ENCODE measurements at places on chromosomes 2 and 18.

DNA sequence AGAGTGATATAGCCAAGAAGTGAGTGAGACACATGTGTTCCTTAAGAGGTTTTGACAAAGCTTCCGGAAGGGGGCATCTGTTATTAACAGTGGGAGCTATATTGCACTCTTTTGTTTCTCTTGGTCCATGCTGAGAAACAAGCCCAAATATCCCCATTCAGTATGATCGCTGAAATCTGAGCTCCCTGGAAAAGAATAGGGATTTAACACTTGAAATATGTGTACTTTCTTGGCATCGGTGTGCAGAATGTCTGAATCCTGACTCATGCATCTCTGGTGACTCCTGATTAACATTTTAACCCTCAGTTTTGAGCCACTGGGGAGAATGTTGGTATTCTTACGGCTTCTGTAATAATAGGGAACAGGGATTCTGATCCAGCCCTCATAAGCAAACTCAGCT lies 448.1 kb downstream of the TSN start:
- DNase-seq, result peak; percentile 93

- no peak for DNase-seq
Measured at GRCh38 chr2:8571792-8572499, 109.9 kb upstream of the ID2 start.

- DNase-seq, result no peak
Measured at GRCh38 chr18:51323961-51324360, 126.5 kb upstream of the MEX3C start.

DNA sequence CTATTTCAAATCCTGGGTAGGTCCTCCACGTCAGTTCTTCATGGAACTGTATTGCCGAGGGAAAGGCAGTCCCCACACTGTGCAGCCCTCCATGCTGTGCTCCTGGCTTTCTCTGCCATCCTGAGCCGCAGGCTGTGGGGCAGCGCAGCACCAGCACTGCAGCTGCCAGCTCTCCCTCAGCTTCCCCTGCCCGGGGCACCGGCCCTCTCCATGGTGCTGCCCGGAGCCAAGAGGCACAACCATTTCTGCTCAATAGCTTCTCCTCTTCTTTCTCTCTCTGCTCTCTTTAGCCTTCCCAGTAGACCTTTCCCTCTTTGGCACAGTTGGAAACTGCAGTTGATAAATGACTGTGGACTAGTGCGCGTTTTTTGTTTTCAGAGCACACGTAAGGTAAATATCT lies 12.1 kb downstream of the ANKRD23 start:
- DNase-seq, result no peak

- DNase-seq, result no peak
Measured at GRCh38 chr2:9538000-9538507, 17.6 kb downstream of the ADAM17 start.

- DNase-seq, result peak; percentile 47
Measured at GRCh38 chr2:137117385-137117784, 352.0 kb downstream of the THSD7B start.

DNA sequence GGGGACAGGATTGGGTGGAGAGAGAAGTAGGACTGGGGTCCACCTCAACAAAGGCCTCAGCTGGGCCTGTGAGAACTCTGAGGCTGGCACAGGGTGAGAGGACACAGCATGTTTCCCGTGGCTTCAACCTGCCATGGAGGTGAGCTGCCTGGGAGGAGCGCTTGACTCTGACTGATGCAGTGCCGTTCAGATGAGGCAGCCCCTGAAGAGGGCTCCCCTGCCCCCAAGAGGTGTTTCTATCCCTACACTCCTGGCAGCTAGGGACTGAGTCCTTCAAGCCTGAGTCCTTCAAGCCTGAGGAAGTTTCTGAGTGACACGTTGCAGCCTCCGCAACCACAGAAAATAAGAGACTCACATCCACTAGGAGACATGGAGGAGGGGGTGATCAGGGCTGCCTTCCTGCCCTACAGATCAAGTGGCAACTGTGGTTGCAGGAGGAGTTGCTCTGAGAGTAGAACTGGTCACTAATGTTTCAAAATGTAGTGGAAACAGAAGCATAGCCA lies 49.6 kb upstream of the TMEM177 start:
- DNase-seq, result no peak

- DNase-seq, result no peak
Measured at GRCh38 chr2:105576440-105577241, 168.1 kb upstream of the NCK2 start.

DNA sequence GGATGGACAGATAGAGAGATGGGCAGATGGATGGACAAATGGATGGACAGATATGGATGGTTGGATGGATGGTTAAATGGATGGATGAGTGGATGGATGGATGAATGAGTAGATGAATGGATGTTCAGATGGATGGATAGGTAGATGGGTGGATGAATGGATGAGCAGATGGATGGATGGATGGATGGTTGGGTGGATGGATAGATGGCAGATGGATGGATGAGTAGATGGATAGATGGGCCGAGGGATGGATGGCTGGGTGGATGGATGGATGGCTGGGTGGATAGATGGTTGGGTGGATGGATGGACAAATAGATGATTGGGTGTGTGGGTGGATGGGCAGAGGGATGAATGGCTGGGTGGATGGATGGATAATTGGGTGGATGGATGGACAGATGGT lies 98.9 kb upstream of the OTOS start:
- DNase-seq, result no peak

DNA sequence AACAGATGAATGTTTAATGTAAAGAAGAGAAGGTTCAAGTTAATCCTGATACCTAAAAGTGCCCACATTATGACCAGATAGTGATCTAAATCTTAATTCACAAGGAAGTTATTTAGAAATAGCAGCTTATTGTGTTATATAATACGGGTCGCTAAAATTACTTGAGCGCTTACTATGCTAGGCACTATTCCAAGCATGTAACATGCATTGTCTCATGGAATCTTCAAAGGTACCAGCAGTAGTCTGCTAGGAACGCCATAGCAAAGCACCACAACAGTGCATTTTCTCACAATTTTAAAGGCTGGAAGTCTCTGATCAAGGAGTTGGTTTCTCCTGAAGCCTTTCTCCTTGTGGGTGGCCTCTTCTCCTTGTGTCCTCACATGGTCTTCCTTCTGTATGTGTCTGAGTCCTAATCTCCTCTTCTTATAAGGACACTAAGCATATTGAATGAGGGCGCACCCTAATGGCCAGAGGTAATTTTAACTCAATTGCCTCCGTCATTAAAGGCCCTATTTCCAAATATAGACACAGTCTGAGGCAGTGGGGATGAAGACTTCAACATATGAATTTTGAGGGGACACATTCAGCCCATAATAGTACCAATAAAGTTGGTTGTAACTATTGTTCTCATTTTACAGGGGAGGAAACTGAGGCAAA lies 118.4 kb downstream of the LRRC30 start:
- DNase-seq, result no peak

DNA sequence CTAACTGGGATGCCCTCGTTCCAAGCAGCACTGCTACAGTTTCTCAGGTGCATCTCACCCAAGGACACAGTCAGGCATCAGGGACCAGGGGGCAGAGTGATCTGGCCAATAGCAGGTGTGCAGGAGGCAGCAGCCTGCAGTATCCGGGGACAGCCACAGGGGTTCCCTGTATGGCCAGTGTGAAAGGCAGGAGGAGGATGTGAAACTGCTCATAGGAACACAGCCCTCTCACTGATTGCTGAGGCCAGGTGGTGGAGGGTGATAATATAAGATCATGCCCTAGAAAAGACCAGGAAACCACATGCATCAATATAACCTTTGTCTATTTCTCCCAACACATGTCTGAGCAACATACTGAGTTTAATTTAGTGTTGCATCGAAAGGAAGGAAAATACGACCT lies 112.7 kb upstream of the TACR1 start:
- DNase-seq, result no peak

DNA sequence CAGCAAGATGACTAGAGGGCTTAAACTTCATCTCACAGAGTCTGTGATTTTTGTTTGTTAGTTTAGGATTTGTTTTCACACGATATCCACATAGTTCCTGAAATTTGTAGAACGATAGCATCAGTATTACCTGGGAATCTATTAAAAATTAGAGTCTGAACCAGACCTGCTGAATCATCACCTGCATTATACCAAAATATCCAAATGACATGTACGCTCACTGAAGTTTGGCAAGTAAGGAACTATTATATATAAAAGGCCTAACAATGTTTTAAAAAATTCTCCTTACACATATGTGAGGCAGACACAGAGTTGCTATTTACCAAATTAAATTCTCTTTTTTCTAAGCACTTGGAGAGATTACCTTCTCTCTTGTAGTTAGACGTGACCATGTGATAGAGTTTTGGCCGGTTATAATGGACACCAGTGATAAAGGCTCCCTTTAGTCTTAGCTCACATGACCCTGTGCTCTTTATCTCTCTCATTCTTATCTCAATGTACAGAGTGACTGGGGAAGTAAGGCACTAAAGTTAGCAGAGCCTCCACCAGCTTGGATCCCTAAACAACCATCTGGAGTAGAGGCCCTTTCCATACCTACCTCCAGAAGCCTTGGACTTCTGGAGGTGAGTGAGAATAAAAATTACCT lies 363.1 kb downstream of the DSC3 start:
- DNase-seq, result no peak

GRCh38 chr2:124524155-124524915 lies 499.2 kb downstream of the CNTNAP5 start:
- DNase-seq, result no peak

- no peak for DNase-seq
Measured at GRCh38 chr2:5076599-5076998, 615.6 kb upstream of the SOX11 start.

GRCh38 chr2:768451-768850 lies 91.2 kb upstream of the TMEM18 start:
- no peak for DNase-seq

DNA sequence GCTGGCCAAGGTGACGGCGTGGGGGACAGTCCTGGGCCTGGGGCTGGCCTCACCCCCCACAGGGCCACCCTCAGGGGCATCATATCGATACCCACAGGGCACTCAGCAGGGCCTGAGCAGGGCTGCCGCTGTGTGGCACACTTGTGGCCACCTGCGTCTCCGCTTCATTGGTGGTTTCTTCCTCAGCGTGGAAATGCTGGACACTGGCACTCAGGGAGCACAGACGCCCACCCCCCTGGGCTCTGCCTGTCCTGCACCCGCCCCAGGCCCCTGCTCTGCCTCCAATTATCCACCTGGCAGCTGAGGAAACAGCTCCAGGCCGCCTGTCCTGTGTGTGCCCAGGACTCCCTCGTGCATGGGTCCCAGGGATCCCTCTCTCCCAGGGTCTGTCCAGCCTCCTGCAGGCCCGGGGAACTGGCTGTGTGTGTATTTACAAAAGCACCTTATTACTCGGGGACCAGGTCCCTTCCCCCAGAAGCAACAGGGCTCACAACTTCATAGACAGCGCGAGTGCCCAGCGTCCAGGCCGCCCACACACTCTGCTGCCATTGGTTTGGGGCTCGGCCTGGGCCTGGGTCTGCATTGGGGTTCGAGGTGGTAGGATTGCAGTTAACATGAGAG lies 13.1 kb downstream of the CROCC2 start:
- no peak for DNase-seq

GRCh38 chr2:235546151-235546435 lies 52.2 kb downstream of the AGAP1 start:
- DNase-seq, result no peak

GRCh38 chr2:217517402-217517801 lies 485.4 kb downstream of the TNS1 start:
- DNase-seq, result no peak

DNA sequence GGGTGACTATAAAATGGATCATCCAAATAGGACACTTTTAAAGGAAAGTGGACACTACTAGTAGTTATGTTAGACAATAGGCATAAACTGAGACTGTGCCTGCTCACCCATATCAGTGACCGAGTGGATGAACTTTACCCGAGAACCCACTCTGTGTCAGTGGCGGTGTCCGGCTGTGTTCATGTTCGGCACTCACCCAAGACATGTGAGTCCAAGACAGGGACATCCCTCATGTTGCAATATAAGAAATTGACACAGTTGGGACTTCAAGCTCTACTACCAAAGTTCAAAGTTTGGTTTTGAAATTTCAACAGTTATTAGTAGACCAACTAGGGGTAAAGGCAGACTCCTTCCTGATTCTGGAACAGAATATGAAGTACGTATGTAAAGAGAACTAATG lies 326.3 kb upstream of the TNP1 start:
- no peak for DNase-seq

DNA sequence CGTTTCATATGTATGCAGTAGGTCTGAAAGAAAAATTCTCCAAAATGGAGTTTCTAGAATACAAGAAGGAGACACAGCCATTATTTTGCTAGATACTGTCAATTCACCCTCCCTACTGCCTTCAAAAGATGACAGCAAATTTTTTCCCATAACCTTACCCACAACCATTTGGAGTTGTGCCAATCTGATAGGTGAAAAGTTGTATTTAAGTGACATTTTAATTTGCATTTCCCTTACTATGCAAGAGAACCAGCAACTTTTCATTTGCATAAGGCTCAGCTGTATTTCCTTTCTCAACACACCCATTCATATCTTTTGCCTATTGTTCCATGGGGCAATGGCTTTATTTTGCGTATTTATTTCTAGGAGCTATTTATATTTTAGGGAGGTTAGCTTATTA lies 31.4 kb upstream of the IL18RAP start:
- no peak for DNase-seq

DNA sequence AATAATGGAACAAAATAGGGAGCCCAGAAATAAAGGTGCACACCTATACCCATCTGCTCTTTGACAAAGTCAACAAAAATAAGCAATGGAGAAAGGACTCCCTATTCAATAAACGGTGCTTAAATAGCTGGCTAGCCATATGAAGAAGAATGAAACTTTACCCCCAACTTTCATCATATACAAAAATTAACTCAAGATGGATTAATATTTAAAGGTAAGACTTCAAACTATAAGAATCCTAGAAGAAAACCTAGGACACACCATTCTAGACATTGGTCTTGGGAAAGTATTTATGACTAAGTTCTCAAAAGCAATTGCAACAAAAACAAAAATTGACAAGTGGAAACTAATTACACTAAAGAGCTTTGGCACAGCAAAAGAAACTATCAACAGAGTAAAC lies 139.1 kb downstream of the DNAH7 start:
- DNase-seq, result no peak

DNA sequence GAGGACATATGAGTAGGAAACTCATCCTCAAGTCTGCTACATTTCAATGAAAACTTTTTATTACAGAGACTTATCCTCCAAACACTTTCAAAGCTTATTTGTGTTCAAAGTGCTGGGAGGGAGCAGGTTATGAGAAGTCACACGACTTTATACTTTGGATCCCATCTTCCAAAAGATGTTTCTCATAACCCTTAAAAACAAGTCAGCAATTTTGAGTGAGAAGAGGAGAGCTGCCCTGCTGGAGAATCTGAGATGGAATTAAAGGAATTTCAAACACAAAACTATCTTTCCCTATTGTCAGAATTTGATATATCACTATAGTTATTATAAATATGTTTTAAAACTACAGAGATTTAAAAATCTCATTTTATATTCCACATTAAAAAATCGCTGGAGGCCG lies 45.8 kb downstream of the ROCK2 start:
- no peak for DNase-seq

GRCh38 chr2:9378433-9379390 lies 44.6 kb downstream of the ITGB1BP1 start:
- DNase-seq, result no peak

GRCh38 chr18:13524054-13524453 lies 202.3 kb downstream of the FAM210A start:
- DNase-seq, result no peak
